ENCODE measurements at places on chromosomes 3 and 15.

- no peak for DNase-seq
Observed at GRCh38 chr3:181933052-181933618, 221.4 kb downstream of the SOX2 start.

GRCh38 chr3:17087509-17087908, 202.8 kb downstream of the PLCL2 start:
- DNase-seq, result no peak

DNA sequence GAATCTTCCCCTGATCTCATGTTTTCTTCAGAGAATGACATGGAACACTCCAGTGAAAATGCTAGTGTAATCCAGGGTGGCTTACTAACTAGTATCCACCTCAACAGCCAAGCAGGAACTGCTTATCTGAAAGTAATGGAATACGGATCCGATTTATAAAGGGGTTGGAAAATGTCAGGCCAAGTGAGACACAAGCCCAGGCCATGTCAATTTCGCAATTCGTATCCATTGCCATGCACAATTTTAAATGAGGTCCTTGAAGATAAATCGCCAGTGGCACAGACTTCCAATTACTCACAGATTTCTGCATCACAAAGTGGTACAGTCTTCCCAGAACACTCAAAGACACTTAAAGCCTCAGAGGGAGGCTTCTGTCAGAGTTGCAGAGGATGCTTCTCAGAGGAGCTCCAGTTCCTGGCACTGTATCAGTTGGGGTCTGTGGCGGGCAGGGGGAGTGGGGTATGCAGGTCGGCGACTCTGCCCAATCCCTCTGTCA, 16.5 kb upstream of the FAM240A start:
- DNase-seq, result no peak

DNA sequence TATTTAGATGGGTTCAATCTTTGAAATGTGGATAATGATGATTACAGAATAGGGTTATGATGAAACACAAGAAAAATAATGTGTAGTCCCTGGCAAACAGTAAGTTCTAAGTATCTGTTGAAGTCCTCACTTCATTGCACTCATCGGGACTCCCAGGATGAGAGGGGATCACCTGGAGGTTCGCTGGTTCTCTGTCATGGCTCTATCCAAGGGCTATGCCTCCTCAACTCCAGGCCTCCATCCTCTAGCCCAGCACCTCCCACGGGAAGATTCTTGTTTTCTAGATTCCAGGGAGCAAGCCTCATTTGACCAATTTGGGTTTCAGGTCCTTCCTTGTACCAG, 45.5 kb downstream of the ANP32A start:
- no peak for DNase-seq

DNA sequence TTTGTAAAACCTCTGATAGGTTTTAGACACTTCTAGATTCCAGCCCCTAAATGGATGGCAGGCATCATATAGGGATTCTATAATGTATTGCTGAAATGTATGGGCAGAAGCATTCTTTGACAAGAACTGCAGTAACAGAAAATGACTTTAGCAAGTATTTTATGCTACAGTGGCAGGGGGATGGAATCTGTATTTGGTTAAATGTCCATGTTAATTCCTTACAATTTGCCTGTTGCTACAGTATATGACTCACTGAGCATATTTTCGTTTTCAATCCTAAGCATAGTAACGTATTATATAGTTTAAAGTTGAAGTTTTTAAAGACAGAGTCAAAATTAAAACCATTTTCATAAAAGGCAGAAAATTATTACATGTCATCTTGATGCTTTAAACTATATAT, 150.1 kb downstream of the MEX3B start:
- no peak for DNase-seq

DNA sequence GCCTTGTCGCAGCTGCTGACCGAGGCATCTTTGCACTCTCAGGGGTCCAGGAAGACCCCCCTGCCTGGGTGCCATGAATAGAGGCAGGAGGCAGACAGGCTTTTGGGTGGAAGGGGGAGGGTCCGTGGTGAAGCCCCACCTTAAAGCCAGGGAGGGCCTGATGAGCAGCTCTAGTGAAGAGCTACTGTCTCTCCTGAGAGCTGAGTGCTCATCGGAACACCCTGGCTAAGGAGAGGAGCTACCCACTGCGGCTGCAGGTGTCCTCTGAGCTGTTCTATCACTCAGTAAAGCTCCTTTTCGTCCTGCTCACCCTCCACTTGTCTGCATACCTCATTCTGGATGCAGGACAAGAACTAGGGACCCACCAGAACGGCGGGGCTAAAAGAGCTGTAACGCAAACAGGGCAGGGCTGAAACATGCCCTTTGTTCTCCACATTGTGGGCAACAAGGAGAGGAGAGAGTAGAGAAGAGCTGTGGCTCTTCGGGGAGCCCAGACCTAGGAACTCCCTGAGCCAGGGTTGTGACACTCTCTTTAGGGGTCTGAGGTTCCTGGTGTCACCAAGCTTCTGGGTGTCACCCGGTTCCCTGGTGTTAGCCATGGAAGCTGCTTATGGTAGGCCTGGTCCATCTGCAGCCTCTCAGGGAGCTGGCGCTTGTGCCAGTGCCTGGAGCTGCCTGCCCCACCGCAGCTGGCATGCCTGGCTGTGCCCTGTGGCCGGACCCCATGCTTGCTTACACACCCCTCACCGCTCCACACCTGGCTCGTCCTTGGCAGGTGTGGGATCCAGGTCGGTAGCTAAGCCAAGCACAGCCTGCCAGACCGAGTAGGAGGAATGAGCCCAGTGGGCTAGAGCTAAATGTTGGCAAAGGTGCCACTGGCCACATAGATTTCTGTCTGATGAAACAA, 26.2 kb upstream of the TFG start:
- DNase-seq, result no peak

DNA sequence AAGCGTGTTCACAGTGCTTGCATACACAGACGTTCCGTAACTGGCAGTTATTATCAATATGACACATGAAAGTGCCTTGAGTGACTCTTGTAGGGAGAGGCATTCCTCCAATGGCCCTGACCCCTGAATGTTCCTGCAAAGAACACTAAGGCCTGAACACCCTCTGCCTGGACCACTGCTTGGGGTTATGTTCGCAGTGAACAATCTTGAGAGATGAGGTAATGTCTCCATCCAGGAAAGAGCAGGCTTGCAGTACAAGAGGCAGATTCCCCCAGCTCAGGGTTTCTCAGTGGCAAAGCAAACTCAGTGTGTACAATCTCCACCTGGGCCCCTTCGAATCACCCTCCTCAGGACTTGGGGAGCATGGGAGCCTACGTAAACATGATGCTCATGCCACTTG, 324.6 kb downstream of the MAGI1 start:
- DNase-seq, result no peak

GRCh38 chr3:172704001-172704400, 6.9 kb downstream of the NCEH1 start:
- DNase-seq, result no peak

GRCh38 chr3:128353361-128353965, 113.2 kb downstream of the DNAJB8 start:
- no peak for DNase-seq

DNA sequence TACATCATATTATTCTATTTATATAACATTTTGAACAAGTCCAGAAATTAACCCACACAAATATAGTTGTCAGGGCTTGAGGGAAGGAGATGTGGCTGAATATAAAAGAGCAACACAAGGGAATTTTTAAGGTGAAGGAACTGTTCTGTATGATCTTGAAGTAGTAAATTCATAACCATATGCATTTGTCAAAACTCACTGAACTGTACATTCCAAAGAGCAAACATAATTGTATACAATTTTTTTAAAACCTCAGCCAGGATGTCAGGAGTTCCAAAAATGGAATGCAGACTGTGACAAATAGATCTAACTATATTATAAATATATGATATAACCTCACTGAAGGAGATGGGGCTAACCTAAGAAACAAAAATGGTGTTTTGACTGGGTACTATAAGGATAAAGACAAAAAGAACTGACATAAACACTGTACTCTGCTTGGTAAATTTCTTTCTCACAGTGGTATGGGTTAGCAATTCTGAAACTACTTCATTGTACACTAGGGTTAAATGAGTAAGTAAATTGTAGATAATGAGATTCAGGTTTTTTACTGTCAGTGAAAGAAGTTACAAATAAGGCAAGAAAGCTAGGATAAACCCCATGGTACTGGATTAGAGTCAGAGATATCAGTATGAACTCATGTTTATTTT, 14.4 kb downstream of the GOLGB1 start:
- DNase-seq, result no peak

- no peak for DNase-seq
Observed at GRCh38 chr3:99659032-99659431, 20.6 kb downstream of the COL8A1 start.

DNA sequence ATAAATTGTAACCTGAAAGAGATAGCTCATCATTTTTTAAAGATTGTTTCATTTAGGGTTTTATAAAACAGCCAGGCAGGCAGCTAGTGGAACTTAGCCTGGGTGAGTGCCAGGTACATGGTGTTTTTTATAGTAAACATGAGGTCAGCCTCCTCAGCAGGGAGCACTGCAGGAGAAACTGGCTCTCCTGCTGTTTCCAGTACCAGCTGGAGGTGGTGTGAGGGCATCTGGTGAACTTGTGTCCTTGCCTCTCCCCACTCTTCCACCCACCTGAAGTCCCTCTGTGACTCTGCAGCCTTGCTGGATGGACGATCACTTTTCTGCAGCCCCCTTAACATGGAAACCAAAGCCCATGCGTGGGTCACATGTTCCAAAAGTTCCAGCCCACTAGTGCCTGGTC, 128.4 kb downstream of the FAM174B start:
- DNase-seq, result no peak

DNA sequence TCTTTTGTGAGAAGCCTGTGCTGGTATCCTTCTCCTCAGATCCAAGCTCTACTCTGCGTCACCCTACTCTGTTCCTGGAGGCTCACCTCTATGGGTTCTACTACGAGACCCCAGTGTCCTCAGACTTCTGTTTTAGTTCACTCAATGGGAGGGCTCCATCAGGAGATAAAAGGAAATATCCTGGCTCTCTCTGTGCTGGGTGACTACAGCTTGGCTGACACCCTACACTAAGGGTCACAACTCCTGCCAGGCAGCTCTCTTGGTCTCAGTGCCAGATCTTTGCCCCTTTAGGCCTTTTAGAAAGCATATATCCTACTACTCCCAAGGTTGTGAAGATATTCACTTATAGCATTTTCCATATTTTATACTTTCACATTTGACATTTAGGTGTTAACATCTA, 46.5 kb downstream of the SPG11 start:
- DNase-seq, result no peak

GRCh38 chr3:49476563-49476962, 6.5 kb downstream of the DAG1 start:
- DNase-seq, result no peak

DNA sequence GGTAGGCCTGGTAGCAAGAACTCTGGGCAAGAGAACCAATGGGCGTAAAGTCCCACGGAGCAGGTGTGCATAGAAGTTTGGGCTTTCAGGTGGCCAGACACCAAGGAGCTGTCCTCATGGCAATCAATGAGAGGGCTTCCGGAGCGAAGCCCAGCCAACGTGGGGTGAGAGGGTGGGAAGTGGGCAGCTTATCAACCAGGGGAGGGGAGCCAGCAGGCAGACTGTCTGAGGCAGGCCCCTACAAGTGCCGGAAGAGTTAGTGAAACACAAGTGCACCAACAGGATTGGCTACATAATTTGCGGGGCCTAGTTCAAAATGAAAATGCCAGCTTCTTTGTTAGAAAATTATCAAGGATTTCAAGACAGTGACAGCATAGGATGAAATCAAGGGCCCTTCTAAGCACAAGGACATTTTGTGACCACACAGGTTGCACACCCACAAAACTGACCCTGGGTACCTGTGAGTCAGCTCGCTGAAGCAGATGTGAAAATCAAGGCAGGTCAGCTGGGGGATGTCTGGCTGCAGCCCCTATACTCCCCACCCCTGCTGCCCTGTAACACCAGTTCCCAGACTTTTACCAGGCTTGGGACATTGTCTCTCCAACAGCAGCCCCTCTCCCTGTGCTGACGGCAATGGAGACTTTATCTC, 102.1 kb upstream of the ETV5 start:
- DNase-seq, result no peak

- DNase-seq, result no peak
Observed at GRCh38 chr3:47877290-47877689, 74.4 kb downstream of the DHX30 start.

DNA sequence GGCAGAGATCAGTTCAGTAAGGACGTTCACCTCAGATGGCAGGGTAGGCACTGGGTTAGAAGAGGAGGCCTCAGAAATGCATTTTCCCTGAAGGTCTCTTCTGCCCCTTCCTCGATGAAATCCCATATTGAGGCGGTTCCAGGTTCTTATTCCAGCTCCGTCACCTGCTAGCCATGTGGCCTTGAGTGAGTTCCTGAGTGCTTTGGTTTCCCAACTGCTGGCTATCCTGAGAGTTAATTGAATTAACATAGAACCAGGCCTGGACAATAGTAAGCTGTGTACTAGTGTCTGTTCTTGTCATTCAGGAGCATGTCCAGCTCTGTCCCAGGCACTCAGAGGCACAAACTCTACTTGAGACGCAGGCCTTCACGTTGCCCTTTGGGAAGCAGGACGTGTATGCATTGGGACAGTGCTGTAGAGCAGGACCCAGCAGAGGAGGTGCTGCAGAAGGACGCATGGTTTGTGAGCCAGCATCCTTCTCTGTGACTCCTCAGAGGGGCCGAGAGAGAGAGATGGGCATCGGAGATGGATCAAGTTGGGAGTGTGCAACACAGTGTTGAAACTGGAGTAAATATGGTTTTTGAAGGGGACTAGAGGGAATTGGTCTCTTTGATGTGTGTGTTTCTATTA, 114.2 kb downstream of the ASB7 start:
- no peak for DNase-seq

GRCh38 chr15:28889346-28889745, 3.6 kb downstream of the APBA2 start:
- no peak for DNase-seq

GRCh38 chr3:80050826-80051601, 283.2 kb upstream of the ROBO1 start:
- DNase-seq, result no peak

DNA sequence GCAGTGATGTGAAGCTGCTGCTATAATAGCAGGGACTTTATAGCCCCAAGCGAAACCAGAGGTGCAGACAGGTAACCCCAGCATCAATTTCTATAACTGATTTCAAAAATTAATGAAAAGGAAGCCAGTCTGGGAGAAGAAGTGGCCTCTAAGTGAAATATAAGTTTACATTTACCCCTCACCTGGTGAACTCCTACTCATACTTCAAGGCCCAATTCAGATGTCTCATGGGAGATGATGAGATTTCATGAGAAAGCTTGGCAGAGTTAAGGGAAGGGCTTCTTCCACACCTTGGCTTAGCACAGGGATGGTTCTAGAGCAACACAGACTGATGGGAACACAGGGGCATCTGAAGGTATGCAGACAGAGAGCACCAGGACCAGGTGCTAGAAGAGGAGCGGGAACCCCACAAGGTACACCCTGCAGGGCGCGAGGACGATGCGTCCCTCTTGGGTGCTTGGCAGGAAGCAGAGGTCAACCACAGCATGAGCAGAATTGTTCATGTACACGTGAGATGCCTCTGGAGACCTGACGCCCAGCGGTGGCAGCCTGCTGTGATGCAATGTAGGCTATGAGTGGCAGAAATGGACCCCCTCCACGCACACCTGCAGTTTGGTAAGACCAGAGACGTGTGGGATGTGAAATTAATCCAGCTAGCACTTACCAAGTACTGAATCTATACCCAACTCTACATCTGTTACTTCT, 102.9 kb downstream of the SRGAP3 start:
- DNase-seq, result no peak

- DNase-seq, result no peak
Observed at GRCh38 chr15:29942143-29942542, 119.9 kb upstream of the TJP1 start.
